ENCODE measurements at places on chromosomes 7 and 10.

GRCh38 chr10:119531067-119531466 is 11.5 kb downstream of the RGS10 start:
- no peak for DNase-seq

DNA sequence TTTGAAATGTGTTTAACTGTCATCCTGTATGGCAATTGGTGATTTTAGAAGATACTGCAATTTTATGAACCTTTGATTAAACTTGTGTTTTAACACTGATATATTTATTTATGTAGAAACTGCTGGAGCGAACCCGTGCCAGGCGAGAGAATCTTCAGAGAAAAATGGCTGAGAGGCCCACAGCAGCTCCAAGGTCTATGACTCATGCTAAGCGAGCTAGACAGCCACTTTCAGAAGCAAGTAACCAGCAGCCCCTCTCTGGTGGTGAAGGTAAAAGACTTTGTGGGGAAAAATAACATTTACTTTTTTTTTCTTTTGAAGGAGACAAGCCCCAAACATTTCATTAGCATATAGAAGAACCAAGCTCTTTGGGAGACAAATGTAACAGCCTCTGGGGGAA is 6.5 kb downstream of the ANLN start:
- DNase-seq: no peak

DNA sequence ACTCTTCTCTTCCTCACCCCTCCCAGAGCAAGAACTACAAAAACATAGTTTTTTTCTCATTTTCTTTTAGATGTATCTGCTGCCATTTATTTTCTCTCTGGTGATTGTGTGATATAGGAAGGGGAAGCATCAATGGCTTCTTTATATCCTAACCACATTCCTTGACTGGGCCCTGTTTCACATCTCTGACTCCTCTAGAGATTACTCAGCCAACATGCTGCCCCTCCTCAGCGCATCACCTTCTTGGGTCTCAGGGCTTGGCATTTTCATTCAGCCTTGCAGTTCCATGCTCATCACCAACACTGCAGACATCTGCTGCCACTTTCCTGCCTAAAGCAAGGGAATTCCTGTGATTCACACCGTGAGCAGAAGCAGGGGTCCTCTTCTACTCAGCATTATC is 705.5 kb downstream of the AUTS2 start:
- DNase-seq: no peak

GRCh38 chr10:49567810-49568209 is 28.9 kb upstream of the ERCC6 start:
- no peak for DNase-seq

GRCh38 chr7:85038466-85038865 is 148.4 kb downstream of the SEMA3D start:
- DNase-seq: no peak

DNA sequence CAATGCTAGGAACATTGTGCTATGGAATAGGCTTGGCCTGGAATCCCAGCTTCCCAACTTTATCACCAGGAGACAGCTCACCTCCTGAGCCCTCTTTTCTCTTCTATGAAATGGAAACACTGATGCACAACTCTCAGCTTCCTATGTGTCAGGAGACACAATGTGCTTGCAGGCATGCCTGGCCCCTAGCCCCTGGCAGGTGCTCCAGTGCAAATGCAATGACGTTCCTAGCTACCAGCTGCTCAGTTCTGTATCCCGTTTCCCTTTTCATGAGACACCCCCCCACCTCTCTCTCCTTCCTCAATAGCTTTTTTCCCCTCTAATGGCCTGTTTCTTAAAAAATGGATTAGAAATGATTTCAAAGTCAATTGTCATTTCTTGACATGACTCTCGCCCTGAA is 30.7 kb downstream of the HABP2 start:
- no peak for DNase-seq

GRCh38 chr10:125868372-125868975 is 12.6 kb downstream of the DHX32 start:
- peak; percentile 34 for DNase-seq
